ENCODE measurements at places on chromosomes 5 and 9.

- DNase-seq = no peak
- no peaks in the 10 kb centered on the region for H3K4me1 ChIP-seq
- no peaks in the 10 kb centered on the region for H3K36me3 ChIP-seq
- H3K27ac ChIP-seq = no peak overlapping the region
- no peak overlapping the region for H3K4me3 ChIP-seq
Observed at GRCh38 chr5:39254671-39255070, 35.3 kb upstream of the FYB1 start.

GRCh38 chr5:160379511-160379910, 9.1 kb upstream of the C1QTNF2 start:
- H3K4me3 ChIP-seq = no peak overlapping the region
- peaks cover 27% of the 10 kb centered on the region for H3K27me3 ChIP-seq
- H3K36me3 ChIP-seq = no peaks in the 10 kb centered on the region
- H3K27ac ChIP-seq = no peak overlapping the region
- no peaks in the 10 kb centered on the region for H3K4me1 ChIP-seq

GRCh38 chr9:12817702-12818101, 42.9 kb downstream of the LURAP1L start:
- peaks cover 23% of the 10 kb centered on the region for H3K4me1 ChIP-seq
- H3K27me3 ChIP-seq = no peaks in the 10 kb centered on the region
- H3K36me3 ChIP-seq = no peaks in the 10 kb centered on the region
- H3K27ac ChIP-seq = no peak overlapping the region

GRCh38 chr5:123752552-123753179, 240.7 kb downstream of the CSNK1G3 start:
- no peaks in the 10 kb centered on the region for H3K27me3 ChIP-seq
- no peaks in the 10 kb centered on the region for H3K4me1 ChIP-seq
- H3K36me3 ChIP-seq = no peaks in the 10 kb centered on the region
- DNase-seq = no peak
- no peak overlapping the region for H3K4me3 ChIP-seq
- no peak overlapping the region for H3K27ac ChIP-seq

- peaks cover 2% of the 10 kb centered on the region for H3K36me3 ChIP-seq
- H3K27me3 ChIP-seq = no peaks in the 10 kb centered on the region
- DNase-seq = no peak
Observed at GRCh38 chr5:44871401-44871800, 62.7 kb downstream of the MRPS30 start.

DNA sequence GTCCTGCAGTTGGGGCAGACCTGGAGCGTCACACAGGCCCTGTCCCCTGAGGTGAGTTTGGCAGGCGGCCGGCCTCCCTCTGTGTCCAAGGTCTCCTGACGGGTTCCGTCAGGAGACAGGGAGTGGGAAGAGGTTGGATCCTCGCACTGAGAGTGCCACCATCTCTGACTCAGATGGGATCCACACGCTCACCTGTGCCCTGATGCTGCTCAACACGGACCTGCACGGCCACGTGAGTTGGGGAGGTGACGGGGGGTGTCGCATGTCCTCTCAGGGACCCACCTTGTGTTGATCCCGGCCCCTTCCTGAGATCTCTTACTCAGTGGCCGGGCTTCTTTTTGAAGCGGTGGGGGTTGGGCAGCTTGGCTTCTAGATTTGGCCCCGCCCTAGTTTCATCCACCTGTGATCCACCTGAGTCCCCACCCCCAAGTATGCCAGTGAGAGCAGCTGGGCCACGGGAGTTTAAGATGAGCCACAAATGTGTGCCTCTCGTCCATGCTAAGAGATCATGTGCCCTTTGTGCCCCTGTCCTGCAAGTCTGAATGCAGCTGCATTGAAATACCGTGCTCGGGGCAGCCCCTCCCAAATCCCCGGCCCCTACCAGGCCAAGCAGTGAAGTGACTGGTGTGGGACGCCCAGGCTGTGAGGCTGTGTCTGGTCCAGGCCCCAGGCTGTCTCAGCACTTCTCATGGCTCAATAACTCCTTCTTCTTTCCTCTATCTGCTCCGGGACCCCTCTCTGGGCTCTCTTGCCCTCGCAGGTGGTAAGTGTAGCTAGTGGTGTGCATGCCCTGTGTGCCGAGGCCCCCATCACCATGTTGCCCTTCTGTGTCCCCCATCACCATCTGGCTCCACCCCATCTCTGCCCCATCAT, 27.2 kb downstream of the PSD2 start:
- H3K36me3 ChIP-seq = no peaks in the 10 kb centered on the region
- no peak for DNase-seq
- no peak overlapping the region for H3K27ac ChIP-seq
- no peaks in the 10 kb centered on the region for H3K4me1 ChIP-seq
- H3K4me3 ChIP-seq = no peak overlapping the region

- no peak overlapping the region for H3K27ac ChIP-seq
- H3K27me3 ChIP-seq = peaks cover 29% of the 10 kb centered on the region
- H3K4me3 ChIP-seq = no peak overlapping the region
- H3K4me1 ChIP-seq = no peaks in the 10 kb centered on the region
Observed at GRCh38 chr5:68114378-68115040, 101.0 kb upstream of the PIK3R1 start.

- no peak overlapping the region for H3K27ac ChIP-seq
- no peaks in the 10 kb centered on the region for H3K36me3 ChIP-seq
- no peaks in the 10 kb centered on the region for H3K27me3 ChIP-seq
- no peak overlapping the region for H3K4me3 ChIP-seq
- no peak for DNase-seq
Observed at GRCh38 chr5:142235050-142235797, 89.6 kb downstream of the SPRY4 start.

- no peaks in the 10 kb centered on the region for H3K27me3 ChIP-seq
- H3K27ac ChIP-seq = no peak overlapping the region
- H3K36me3 ChIP-seq = no peaks in the 10 kb centered on the region
- H3K4me1 ChIP-seq = peaks cover 21% of the 10 kb centered on the region
- DNase-seq = no peak
Observed at GRCh38 chr9:90998573-90998972, 197.0 kb downstream of the SYK start.

DNA sequence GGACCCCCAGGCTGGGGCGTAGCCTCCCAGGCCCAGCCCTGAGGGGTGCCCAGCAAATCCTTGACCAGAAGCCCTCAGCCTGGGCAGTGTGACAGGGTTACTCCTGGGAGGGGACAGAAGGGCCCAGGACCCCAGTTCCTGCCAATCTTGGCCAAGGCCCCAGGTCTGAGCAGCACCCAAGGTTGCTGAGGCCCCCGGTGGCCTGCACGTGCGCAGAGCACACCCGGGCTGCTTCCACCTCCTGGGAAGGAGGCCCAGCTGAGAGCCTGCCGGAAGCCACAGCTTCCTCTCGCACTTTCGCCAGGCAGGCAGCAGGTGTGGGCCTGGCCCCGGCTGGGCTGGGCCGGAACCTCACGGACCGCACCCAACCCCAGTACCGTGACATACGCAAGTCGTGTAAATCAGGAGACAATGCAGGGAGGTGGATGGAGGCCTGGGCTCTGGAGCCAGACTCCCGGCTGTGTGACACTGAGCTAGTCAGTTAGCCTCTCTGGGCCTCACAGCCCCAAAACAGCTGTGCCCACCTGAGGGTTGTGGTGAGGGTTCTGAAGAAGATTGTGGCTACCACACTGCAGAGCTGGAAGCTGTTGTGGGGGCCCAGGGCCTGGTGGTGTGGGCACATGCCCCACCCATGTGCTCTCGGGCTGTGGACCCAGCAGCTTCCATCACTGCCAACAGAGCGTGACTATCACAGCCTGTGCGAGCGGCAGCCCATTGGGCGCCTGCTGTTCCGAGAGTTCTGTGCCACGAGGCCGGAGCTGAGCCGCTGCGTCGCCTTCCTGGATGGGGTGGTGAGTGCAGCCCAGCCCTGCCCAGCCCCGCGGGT, 5.1 kb downstream of the GRK6 start:
- H3K4me3 ChIP-seq = no peak overlapping the region
- H3K27me3 ChIP-seq = no peaks in the 10 kb centered on the region
- peaks cover 7% of the 10 kb centered on the region for H3K4me1 ChIP-seq
- H3K27ac ChIP-seq = no peak overlapping the region
- H3K36me3 ChIP-seq = peaks cover 19% of the 10 kb centered on the region
- no peak for DNase-seq

GRCh38 chr9:133709691-133710571, 28.2 kb downstream of the SARDH start:
- H3K4me1 ChIP-seq = no peaks in the 10 kb centered on the region
- no peak overlapping the region for H3K4me3 ChIP-seq
- H3K27me3 ChIP-seq = no peaks in the 10 kb centered on the region
- DNase-seq = no peak

DNA sequence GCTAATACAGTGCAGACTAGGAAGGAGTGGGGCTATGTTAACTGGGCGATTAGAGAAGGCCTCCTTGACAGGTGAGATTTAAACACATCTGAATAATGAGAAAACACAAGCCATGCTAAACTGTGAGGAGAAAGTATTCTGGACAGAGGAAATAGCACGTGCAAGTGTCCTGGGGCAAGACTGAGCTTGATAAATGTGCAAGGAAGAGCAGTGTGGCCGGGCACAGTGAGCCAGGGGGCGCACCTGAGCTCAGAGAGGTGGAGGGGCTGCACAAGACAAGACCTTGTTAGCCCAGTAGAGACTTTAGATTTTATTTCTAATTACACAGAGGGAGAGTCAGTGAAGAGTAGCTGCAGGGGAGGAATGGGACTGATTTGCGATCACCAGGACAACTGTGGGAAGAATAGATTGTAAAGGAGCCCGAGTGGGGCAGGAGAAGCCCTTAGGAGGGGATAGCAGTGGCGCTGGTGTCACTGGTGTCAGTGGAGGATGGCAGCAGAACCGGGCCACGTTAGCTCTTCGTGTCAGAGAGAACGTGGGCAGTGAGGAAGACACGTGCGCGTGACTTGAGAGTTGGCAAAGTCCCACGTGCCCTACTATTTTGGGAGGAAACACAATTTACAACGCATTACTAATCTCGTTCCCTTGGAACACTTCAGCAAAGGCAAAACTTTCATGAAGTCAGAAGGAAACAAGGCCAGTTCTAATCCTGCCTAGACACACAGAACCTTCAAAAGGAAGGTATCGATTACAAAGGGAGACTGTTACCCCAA, 17.9 kb upstream of the C5orf47 start:
- H3K27me3 ChIP-seq = no peaks in the 10 kb centered on the region
- H3K27ac ChIP-seq = no peak overlapping the region
- H3K36me3 ChIP-seq = no peaks in the 10 kb centered on the region
- H3K4me3 ChIP-seq = no peak overlapping the region
- DNase-seq = no peak
- H3K4me1 ChIP-seq = peaks cover 9% of the 10 kb centered on the region

DNA sequence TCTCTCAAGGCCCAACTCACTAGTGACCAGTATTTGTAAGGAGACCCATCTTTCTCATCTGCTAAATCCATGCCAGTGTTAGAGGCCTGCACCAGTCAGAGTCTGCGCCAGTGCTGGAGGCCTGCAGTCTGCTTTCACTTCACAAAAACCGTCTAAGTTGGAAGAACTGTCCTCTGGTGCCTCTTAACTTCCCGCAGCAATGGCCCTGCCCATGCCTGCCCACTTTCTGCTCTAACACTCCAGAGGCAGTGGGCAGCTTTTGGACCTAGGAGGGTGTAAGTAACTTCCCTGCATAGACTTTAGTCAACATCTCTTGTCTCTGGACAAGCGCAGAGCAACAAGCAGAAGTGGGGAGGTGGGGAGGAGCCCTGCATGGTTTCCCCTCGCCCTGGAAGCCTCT, 152.9 kb downstream of the AUH start:
- H3K27me3 ChIP-seq = no peaks in the 10 kb centered on the region
- H3K36me3 ChIP-seq = no peaks in the 10 kb centered on the region
- H3K4me1 ChIP-seq = peaks cover 18% of the 10 kb centered on the region
- H3K27ac ChIP-seq = no peak overlapping the region
- H3K4me3 ChIP-seq = no peak overlapping the region

GRCh38 chr5:76607353-76607871, 15.8 kb downstream of the F2RL2 start:
- no peak overlapping the region for H3K4me3 ChIP-seq
- DNase-seq = no peak
- peaks cover 4% of the 10 kb centered on the region for H3K4me1 ChIP-seq
- H3K27ac ChIP-seq = no peak overlapping the region
- no peaks in the 10 kb centered on the region for H3K27me3 ChIP-seq

- H3K4me3 ChIP-seq = no peak overlapping the region
- no peaks in the 10 kb centered on the region for H3K36me3 ChIP-seq
- no peak overlapping the region for H3K27ac ChIP-seq
- DNase-seq = no peak
- H3K27me3 ChIP-seq = no peaks in the 10 kb centered on the region
Observed at GRCh38 chr9:91056917-91057316, 255.3 kb downstream of the SYK start.

DNA sequence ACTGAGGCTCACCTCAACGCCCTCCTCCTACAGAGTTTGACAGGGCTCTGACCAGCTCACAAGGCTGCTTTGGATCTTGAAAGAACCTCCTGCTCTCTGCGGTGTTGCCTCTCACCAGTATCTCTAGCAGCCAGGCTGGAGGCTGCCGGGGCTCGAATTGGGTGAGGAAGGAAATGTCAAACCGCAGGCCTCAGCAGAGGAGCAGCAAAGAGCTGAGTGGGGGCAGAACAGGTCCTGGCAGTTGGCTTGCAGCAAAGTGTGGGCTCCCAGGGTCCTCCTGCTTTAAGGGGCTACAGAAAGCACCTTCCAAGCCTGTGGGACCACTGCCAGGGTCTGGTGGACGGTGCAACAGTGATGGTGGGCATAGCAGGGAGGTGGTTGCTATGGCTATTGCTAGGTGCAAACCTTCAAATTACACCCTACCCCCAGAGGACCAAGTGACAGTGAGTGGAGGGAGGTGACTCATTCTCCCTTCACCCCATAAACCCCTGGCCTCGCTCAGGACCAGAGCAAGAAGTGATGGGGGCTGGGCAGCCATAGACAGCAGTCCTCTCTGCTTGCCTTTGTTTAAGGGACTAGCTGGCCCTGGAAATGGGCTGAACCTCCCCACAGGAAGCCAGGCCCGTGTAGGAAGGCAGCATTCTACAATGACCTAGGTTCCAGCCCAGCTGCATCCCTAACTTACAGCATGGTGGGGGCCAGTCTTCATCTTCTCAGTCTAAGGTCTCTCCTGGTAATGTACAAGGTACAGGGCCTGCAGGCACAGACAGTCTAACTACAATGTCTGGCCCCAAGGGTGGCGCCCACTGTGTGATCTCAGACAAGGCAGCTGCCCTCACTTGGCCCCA, 18.7 kb downstream of the LCP2 start:
- H3K4me3 ChIP-seq = no peak overlapping the region
- no peak overlapping the region for H3K27ac ChIP-seq
- H3K4me1 ChIP-seq = no peaks in the 10 kb centered on the region
- no peaks in the 10 kb centered on the region for H3K36me3 ChIP-seq
- DNase-seq = no peak
